Stimulated activated naive CD8-positive, alpha-beta T cell treated with anti-CD3 and anti-CD28 coated beads, Interleukin-15, amount 100 ng/mL, for 72 hours (primary cell): ENCODE measurements at places on chromosomes 13 and 19.

- peak; percentile 34 for DNase-seq
These were observed 685 bp downstream of the GMFG start for GRCh38 chr19:39335168-39335548.

GRCh38 chr13:66427458-66427861 is 802.7 kb downstream of the PCDH9 start:
- no peak for DNase-seq

DNA sequence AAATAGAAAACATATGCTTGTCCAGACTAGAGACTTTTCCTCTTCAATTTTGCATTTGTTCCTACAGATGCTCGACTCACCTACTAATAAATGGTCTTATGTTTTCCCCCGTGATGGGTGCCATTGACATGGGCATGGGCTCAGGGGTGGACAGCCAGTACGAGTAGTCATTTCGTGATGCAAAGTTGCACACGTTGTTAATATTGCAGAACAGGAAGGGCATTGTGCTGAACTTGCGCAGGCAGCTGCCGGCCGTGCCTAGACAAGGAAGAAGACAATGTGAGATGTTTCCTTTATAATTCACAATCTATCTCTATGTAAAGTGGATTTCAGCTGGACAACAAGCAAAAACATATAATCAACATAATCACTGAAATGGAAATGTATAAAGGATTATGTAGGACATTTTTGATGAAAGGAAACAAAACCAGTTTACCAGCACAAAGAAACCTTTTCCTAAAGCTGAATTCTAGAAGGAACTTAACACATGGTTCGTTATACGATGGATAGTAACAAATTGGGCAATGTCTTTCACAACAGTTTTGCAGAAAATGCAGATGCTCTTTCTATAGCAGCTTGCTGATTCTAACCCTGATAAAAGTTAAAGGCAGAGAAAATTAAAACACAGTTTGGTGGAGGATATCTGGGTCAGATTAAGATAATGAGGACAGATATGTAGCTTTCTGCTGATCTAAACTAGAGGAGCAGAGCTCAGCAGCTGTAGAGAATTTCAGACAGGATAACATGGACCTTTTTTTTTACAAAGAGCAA is 145.7 kb downstream of the COL4A1 start:
- no peak for DNase-seq

DNA sequence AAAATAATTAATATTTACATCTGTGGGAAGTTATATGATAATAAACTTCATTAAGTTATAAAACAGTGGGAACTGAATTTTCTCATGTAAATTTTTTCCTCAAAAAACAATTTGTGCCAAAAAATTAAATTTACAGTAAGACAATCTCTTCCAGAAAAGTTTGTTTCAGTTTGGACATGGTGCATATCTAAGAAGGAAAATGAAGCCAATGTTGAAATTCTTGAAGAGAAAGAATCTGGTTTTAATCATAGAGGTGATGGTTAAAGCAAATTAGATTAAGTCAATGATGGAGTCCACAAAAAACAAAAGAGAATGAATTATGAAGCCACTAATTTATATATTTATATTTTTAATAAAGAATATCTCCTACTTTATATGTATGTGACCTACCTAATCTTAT is 457.2 kb upstream of the SLITRK1 start:
- no peak for DNase-seq

GRCh38 chr13:98917116-98917515 is 60.7 kb downstream of the DOCK9 start:
- no peak for DNase-seq

DNA sequence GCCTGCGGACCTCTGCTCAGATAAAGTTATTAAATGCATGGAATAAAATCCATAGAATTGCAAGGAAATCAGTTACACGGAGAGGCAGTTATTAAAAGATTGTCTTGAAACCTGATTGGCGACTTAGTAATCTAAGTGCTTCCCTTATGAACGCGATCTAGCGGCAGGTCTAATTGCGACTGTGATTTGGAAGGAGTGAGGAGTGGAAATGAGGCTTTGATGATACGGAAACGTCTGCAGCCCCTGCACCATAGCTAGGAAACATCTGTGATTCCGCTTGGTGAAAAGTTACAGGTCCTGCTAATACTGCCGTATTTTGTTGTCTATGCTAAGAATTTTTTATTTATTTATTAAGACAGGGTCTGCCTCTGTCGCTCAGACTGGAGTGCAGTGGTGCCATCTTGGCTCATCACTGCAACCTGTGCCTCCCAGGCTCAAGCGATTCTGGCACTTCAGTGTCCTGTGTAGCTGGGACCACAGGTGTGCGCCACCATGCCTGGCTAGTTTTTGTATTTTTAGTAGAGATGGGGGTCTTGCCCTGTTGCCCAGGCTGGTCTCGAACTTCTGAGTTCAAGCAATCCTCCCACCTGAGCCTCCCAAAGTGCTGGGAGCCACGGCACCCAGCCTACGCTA is 887 bp downstream of the NDUFS7 start:
- no peak for DNase-seq

DNA sequence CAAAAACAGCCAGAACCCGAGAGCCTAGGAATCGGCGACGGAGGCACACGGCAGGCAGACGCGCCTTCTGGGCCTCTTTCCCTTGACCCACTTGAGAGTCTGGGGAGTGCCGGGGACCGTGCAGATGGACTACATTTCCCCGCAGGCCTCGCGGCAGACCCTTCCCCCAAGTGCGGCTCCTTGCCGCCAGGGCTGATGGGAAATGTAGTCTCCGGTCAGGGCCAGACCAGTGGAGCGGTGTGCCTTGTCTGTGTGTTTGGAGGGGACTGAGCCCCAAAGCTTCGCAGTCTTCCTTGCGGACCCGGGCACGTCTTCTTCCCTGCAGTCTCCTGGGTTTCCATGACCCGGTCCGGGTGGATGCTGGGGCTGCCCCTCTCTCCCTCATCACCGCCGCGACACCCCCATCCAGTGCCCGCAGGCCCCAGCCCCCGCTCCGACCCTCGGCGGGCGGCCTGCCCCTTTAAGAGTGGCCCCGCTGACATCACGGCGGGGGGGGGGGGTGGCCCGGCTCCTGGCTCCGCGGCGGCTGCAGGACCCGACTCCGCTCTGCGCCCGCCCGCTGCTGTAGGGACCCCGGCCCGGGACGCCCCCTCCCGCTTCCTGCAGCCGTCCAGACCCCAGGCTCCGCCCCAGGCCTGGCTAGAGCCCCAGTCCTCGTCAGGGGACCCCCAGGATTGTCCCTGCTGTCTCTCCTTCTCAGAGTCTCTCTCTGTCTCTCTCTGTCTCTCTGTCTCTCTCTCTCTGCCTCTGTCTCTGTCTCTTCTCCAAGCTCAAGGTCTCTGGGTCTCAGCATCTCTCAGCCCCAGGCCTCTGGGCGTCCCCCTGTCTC is 758 bp upstream of the CACNG7 start:
- DNase-seq = peak; percentile 36

DNA sequence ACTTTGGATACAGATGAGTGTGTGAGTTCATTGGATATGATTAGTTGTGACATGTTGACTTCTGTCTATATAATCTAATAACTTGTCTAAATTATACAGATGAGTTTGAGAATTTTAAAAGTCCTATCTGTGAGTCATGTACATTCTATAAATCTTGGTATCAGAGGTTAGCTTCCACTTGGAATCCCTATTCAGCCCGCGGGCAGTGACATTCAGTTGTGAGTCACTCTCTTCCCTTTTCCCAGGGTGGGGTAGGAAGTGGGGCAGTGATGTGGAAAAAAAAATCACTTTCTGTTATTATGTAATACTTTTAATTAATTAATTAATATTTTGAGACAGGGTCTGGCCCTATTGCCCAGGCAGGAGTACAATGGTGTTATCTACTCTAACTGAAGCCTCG is 33.0 kb upstream of the ZNF808 start:
- no peak for DNase-seq
